ENCODE measurements at places on chromosomes 3 and 15.

- DNase-seq = no peak
These were observed 196.2 kb upstream of the CNTN4 start for GRCh38 chr3:1902416-1902815.

DNA sequence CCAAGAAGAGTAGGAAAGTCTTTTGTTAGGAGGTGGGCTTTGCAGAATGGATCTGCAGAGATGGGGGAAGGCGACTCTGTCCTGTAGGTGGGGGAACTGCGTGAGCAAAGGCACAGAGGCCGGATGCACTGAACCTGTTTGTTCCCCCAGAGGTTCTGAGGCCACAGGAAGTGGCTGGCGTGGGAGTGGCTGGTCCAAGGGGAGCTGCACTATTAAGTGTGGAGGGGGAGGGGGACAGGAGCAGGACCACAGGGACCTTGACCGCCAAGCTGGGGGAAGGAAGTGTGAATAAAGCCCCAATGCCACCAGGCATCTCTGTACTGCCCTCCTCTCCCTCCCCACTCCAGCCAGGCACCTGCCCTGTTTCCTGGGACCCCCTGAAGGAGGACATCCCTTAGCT lies 51.8 kb downstream of the CYP11A1 start:
- no peak for DNase-seq

GRCh38 chr3:169266351-169266750 lies 397.2 kb downstream of the MECOM start:
- DNase-seq = no peak

DNA sequence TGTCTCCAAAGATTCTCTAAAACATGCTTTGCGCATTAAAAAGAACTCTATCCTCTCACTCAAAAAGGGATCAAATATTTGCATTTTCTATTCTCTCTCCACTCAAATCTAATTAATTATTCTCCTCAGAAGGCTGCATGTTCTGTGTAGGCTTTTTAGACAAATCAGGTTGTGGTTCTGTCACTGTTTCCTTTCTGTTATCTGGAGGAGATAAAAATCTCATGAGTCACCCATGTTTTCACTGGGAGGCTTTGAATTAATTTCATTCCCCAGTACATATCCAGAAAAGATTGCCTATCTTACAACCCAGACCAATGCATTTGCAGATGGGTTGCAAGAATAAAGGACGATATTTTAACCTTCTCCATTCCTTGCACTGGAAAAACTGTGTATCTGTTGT lies 446.5 kb downstream of the GRM7 start:
- no peak for DNase-seq

DNA sequence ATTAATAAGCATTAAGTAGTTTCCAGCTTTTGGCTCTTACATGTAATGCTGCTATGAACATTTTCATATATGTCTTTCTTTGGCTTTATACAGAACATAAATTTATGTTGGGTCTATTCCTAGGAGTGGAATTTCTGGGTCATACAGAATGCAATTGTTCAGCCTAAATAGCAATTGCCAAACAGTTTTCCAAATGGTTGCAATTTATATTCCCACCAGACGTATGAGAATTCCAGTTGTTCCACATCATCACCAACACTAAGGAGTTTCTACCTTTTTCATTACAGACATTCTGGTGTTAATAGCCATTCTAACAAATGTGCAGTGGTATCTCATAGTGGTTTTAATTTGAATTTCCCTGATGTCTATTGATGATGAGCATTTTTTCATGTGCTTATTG lies 160.1 kb upstream of the TMC3 start:
- no peak for DNase-seq

- no peak for DNase-seq
These were observed 1.2 kb downstream of the MYZAP start for GRCh38 chr15:57592836-57593420.

DNA sequence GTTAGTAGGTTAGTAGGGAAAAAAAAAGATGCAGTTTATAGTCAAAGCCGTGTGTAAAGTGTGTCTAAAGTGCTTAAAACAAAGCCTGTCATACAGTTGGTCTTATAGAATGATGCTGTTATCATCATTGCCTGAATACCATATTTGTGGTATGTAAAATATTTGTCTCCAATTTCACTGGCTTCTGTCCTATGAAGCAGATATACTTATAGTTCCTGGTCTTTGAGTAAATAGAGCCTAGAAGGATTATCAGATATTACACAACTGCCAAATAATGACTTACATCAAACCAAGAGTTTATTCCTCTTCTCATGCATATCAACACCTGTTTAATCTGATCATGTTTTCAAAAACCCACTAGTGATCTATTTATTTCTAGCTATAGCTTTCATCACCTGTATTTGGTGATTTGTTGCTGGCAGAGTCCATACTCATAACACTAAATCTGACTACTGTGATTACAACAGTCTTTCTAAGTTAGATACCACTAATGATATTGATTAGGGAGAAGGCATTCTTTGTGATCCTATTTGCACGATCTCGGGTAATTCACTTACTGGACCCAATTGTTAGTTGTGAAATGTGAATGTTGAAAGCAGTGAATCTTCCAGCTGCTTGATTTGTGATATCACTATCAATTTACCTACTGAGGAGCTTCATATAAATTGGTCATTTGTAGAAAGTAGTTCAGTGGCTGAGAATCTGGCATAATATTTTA lies 413.7 kb downstream of the LPP start:
- DNase-seq = no peak

GRCh38 chr3:184602372-184603150 lies 41.0 kb downstream of the EPHB3 start:
- DNase-seq = peak; percentile 97

DNA sequence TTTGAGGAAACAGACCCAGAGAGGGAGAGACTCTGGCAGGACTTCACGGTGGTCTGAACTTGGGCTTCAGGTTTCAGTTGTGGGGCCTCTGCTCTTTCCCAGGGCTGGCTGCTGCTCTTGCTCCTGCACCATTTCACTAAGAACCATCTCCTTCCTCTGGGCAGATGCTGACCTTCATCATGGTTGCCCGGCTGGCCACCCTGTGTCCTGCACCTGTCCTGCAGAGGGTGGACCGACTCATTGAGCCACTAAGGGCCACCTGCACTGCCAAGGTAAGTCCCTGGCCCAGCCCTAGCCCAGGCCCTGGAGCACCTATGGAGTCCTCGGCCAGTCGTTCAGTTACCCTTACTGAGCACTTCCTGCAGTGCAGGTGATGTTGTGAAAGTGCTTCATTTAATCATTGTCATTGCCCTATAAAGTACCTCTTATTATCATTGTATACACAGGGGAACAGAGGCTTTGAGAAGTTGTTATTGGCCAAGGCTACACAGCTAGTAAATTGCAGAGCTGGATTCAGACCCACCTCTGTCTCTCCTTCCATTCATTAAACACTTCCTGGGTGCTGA lies 10.0 kb downstream of the RPL32 start:
- DNase-seq = no peak

GRCh38 chr3:48189321-48189720 lies 1.1 kb upstream of the CDC25A start:
- DNase-seq = no peak

- DNase-seq = no peak
These were observed 19.5 kb downstream of the AMOTL2 start for GRCh38 chr3:134354612-134355251.

DNA sequence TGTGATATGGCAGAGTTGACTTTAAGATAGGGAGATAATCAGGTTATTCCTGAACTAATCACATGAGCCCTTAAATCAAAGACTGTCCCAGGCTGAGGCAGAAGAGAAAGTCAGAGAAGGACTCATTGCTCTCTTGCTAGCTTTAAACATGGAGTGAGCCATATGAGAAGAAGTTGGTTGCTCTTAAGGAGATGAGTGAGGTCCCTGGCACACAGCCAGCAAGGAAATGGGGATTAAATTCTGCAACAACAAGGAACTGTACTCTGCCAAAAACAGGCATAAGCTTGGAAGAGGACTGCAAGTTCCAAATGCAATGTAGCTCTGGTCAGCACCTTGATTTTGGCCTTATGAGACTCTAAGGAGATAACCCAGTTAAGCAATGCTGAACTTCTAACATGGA lies 457.0 kb downstream of the PLOD2 start:
- DNase-seq = no peak

DNA sequence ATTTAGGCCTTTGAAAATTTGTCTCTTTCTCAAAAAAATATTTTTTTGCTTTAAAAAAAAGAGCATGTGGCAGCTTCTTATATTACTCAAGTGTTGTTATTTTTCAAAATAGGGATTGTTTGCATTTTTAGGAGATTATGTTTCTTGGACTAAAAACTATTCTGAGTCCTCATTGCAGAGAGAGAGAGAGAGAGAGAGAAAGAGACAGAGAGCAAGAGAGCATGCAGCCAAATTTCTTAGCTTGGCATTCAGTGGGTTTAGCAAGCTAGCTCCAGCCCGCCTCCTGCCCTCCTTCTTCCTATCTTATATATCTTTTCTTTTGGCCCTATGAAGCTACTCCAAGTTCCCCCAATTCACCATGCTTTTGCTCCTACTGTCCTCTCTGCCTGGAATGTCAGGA lies 55.7 kb downstream of the CEMIP start:
- no peak for DNase-seq

- DNase-seq = no peak
These were observed 106.0 kb downstream of the MYH15 start for GRCh38 chr3:108404368-108404767.

- no peak for DNase-seq
These were observed 121.6 kb upstream of the EIF1B start for GRCh38 chr3:40187945-40188344.

DNA sequence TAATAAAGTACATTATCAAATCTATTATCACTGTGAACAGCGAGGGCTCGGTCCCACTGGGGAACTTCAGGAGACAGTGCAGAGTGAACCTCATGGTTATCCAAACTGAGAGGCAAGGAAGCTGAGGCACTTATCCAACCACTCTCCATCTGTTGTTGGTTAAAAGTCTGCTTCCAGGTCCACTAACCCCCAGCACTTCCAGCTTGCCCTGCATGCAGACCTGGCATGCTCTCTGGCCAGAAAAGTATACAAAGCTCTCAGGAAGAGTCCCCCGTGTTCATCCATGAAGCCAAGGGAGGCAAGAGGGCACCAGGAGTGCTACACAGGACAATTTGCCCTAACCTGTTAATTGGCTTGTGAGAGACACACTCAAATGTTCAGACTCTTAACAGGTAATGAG lies 36.0 kb downstream of the FBN1 start:
- DNase-seq = no peak

GRCh38 chr3:148828136-148828690 lies 602 bp downstream of the CPB1 start:
- no peak for DNase-seq

DNA sequence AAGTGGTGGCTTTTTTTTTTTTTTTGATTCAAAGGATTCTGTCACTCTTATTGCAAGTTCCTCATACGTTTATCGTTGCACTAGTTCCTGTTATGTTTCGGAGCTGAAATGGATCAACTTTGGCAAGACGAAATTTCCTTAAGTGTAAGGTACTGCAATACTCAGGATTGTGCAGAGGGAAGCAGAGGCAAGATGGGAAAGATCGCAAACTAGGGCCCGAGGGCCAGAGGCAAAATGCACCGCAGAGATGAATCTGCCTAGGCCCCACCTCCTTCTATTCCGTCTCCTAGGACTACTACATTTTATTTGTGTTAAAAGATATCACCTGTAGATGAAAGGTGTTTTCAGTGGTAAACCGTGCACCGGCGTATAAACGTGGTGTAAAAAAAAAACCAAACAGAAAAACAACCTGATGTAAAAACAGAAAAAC lies 331 bp downstream of the RNU6-1 start:
- peak; percentile 42 for DNase-seq

DNA sequence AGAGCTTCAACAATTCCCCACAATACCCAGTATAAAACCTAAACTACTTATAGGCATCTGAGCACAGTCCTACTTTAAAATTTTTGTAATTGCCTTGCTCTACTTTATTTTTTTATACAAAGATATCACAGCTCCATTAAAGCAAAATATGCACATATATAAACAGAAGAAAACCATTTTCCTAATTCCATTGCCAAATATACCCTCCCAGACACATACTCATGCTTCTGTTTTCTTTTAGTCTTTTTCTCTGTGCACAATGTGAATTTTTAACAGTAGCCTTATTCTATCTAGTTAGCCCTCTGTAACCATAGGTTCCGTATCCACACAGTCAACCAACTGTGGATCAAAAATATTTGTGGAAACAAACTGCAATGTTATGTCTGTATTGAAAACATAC lies 260.5 kb downstream of the SCAPER start:
- DNase-seq = no peak

GRCh38 chr3:1082108-1082507 lies 10.7 kb upstream of the CNTN6 start:
- peak; percentile 23 for DNase-seq

DNA sequence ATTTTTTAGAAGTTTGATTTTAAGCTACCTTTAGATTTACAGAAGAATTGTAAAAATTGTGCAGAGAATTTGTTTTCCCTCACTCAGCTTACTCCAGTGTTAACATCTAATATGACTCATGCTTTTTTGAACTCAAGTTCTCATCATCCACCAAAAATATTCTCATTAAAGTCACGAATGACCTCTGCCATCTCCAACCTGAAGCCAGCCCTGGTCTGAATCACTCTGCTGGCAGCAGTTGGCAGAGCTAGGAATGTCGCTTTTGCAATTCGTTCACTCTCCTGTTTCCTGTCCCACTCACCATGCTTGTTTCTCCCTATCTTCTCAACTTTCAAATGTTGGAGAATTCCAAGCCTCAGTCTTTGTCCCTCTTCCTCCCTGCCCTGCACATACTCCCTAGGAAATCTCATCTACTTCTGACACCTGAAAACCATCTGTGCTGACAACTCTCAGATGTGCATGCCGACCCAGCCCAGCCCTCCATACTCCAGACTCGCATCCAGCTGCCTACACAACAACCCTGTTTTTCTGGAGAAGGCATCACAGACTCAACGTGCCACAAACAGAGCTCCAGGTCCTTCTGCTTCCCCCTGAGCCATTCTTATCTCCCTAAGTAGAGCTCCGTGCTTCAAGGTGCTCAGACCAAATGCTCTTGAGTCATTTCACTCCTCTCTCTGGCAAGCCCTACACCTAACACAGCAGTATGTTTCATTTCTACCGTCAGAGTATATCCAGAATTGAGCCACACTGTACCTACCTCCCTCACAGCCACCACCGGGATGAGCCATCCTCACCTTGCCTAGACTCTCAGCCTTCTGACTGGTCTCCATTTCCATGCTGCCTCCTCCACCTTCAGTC lies 24.9 kb downstream of the PRR23E start:
- no peak for DNase-seq

GRCh38 chr15:69954666-69955065 lies 143.1 kb downstream of the TLE3 start:
- DNase-seq = no peak

DNA sequence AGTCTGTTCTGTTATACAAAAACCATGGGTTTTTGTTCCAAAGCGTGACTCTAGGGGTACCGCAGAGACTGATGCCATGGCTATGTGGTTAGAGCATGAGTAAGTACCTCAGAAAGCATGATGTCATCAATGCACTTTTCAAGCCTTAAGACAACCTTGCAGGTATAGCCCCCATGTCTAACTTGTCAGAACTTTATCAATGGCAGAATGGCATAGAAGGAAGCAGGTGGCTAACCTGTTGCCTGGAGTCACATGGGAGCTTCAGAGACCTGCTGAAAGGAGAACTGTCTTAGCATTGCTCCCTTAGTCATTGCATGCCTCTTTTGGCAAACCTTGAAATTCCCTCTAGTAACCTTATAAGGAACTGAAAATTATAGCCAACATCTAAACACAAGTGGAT lies 52.5 kb downstream of the EOMES start:
- no peak for DNase-seq

Data from COLO829 (cell line).